ENCODE measurements at places on chromosomes 5 and 9.

GRCh38 chr5:37751227-37751626, 88.6 kb downstream of the GDNF start:
- no peak for DNase-seq

- no peak for DNase-seq
Observed at GRCh38 chr9:84079994-84080393, 99.4 kb downstream of the RMI1 start.

GRCh38 chr5:169431386-169431785, 130.4 kb upstream of the SLIT3 start:
- DNase-seq = peak; percentile 60

GRCh38 chr5:10573487-10574145, 9.7 kb downstream of the ANKRD33B start:
- DNase-seq = no peak

- no peak for DNase-seq
Observed at GRCh38 chr9:109857336-109857735, 77.3 kb downstream of the PALM2AKAP2 start.

GRCh38 chr9:137789295-137789895, 88.2 kb upstream of the CACNA1B start:
- no peak for DNase-seq

DNA sequence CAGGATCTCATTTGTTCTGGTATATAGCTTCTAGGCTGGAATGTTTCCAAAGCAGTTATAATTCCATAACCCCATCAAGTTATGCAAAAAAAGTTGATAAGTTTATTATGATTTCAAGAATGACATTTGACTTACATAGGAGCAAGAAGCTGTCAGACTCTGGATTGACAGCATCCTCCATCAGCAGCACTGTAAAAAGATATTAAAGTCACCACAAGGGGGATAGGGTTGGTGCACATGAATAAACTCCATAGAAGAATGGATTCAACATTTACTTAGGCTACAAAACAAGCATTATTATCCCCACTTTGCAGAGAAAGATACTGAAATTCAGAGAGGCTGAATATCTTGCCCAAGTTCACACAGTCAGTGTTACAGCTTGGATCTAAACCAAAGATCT, 208.9 kb upstream of the SLC30A5 start:
- DNase-seq = peak; percentile 6

DNA sequence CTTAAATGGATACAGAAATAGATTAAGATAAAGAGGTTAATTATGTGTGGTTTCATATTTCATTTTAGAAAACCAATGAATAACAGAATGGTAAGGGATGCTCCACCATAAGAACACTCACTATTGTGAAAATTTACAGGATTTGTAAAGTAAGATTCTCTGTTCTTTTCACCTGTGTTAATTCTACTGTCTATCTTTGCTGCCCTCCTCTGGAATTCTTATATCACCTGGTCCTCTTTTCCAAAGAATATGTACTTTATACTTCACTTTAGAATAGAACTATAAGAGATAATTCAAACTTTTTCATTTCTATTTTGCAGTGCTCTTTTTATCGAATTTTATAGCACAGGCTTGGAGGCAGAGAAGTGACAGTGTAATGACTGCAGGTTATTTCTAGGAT, 213.4 kb downstream of the LURAP1L start:
- no peak for DNase-seq

- peak; percentile 29 for DNase-seq
Observed at GRCh38 chr9:128247226-128247803, 28.5 kb downstream of the GOLGA2 start.

- DNase-seq = no peak
Observed at GRCh38 chr5:177437623-177438022, 9.0 kb upstream of the PRR7 start.

GRCh38 chr9:104794070-104794469, 30.1 kb downstream of the NIPSNAP3B start:
- DNase-seq = no peak

DNA sequence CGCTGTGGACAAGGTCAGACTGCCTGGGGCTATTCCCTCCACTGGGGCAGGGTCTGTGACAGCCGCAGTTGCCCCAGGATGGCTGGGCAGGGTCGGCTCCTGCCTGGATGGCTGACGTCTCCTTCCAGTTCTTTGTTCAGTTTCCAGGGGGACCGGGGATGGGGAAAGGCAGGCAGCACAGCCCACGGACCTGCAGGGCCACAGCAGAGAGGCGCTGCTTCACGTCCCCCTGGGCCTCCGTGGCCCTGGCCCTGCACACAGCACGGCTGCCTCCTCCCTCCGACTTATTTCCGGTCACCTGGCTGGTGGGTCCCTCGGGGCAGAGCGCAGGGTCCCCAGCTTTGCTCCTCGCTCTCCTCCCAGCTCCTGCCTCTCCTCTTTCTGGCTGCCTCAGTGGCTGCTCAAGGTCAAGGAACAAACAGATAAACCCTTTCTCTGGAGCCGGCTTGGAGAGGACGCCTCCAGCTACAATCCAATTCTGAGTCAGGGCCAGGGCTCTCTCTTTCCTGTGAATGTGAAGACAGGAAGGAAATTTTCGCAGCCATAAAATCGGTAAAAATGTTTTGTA, 169.7 kb downstream of the C9orf50 start:
- peak; percentile 67 for DNase-seq

- no peak for DNase-seq
Observed at GRCh38 chr5:84362061-84362720, 22.5 kb downstream of the EDIL3 start.

Data from umbilical cord (tissue), 2 donors.